ENCODE measurements at places on chromosomes 11 and 22. TPM values are rescaled to one million over a fixed set of nuclear protein-coding genes. Genes with fewer than 3 reads are reported as not detected.

- DNase-seq = no peak
Measured at GRCh38 chr11:130049328-130049771, 20.3 kb upstream of the APLP2 start.

DNA sequence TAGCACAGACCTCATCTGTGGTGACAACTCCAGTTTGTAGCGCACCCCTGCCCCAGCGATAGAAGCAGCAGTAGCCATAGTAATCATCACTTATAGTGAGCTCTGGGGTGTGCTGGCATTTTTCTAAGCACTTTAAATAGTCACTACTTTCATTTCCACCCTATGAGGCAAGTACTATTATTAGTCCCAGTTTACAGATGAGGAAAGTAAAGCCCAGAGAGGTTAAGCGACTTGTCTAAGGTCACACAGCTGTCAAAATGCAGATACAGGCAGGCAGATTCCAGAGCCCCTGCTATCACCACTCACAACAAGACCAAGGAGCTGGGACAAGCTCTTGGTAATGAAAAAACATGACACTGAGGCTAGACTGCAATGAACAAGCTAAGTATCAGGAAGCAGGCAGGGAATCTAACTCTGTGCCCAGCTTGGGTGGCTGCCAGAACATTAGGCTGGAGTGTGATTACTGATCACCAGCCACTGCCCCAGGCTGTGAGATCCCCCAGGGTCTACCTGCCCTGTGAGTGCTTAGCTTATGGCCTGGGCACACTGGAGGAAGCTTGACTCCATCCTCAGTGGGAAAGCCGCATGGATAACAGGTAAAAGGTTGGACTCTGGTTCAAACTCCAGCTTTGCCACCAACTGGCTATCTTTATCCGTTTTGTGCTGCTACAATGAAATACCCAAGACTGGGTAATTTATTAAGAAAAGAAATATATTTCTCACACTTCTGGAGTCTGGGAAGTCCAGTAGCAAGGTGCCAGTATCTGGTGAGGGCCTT lies 561.1 kb downstream of the MN1 start:
- no peak for DNase-seq

GRCh38 chr11:134552749-134553148 lies 140.7 kb upstream of the B3GAT1 start:
- no peak for DNase-seq

GRCh38 chr11:44602891-44603310 lies 37.4 kb downstream of the CD82 start:
- no peak for DNase-seq

The CECR2 gene
- not detected for total RNA-seq

DNA sequence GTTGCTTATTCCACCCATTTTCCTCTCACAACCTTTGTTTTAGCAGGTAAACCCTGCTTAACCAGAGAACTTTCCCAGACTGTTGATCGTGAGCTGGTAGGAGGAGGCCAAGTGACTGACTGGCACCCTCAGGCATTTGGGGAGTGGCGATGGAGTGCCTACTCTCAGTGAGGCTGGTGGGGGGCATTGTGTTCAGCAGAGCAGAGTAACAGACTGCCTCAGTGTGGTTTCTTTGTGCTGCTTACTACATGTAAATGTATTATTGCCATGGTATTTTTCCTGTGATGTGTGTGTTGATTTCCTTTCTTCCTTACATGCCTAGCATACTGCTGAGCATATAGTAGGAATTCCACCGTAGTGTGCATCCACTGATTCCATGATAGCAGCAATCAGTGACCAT lies 2.6 kb downstream of the MARK2 start:
- DNase-seq = peak; percentile 69

The MAPK8IP2 gene
- total RNA-seq = 0.53 TPM

- no peak for DNase-seq
Measured at GRCh38 chr22:45285263-45286058, 712 bp downstream of the UPK3A start.

DNA sequence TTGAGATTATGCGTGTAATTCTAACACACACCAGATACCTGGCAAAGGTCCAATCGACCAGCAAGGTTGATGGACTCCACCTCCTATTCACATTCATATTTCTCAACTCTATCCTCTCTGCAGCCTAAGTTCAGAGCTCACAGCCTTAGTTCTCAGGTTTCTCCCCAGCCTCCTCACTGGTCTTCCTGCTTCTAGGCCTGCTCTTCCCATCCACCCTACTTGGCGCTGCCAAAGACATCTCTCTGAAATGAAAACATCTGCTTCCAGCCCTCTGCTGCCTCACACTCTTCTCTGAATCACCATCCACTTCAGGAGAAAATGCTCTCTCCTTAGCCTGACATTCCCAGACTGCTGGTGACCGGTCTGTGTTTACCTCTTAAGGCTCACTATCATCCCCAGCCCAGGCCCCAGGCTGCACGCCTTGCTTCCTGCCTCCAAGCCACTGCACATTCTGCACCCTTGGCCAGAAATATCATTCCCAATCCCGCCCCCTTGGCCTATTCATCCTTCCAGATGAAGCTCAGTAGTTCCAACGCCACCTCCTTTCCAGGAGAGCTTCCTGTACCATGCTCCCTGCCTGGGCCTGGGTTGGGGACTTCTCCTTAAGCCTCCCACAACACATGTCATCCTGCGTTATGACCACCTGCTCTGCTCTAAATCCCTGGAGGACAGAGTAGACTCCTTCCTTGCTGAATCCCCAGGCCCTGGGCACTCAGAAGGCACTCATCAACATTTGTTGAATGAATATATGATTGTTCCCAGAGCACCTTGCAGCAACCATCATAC lies 3.5 kb downstream of the ARRB1 start:
- DNase-seq = peak; percentile 76

DNA sequence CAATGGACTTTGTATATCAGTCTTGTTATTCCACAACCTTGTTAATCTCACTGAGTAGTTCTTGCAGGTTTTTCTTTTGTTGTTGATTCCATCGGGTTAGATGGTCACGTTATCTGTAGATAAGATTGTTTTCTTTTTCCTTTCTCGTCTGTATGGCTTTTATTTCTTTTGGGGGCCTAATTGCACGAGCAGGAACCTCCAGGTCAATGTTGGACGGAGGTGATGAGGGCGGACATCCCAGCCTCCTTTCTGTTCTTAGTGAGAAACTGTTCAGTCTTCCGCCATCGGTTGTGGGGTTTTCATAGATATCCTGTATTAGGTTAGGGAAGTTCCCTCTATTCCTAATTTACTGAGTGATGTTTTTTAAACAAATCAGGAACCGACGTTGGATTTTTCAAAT lies 4.8 kb upstream of the PRR33 start:
- no peak for DNase-seq

The C11orf87 gene
- not detected for total RNA-seq

Data from bronchial epithelial cell (primary cell).